MV-4-11 (cell line): ENCODE measurements at places on chromosomes 5 and 9.

- no peak for DNase-seq
Measured at GRCh38 chr5:109743770-109744212, 54.1 kb downstream of the MAN2A1 start.

DNA sequence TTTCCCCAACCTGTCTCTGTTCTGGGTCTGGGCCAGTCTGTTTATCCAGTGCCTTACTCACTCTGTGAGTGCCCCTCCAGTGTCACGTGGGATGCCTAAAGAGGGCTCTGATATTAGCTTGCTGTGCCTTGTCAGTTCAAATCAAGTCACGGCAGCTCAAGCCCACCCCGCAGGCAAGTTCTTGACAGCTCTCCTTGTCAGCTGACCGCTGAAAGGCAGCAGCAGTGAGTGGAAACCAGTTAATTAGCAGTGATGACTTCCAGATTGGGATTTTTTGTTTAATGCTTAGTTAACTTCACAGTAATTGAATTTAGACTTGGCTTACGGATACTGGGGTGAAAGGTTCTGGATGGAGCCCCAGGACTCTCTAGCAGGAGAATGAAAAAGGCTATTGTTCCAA is 210.1 kb downstream of the PSAT1 start:
- no peak for DNase-seq

DNA sequence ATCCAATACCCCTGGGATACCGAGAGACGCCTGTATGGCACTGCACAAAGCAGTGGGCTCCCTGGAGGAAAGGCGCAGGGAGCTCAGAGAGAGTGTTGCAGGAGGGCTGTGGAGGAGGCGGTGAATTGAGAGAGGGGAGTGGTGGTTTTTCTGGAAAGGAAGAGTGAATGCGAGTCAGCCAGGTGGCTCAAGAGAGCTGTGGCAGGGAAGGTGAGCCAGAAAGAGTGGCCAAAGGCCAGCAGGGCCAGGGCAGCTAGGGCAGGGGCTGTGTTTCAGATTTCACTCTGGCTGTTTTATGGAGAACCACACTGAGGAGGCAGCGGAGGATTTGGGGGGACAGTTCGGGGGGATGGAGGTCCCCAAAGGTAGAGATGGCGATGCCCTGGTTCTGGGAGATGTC is 13.0 kb upstream of the DAB2IP start:
- DNase-seq: no peak

GRCh38 chr5:22391956-22392355 is 461.2 kb downstream of the CDH12 start:
- no peak for DNase-seq

GRCh38 chr5:179504191-179504590 is 46.2 kb upstream of the RUFY1 start:
- no peak for DNase-seq

- DNase-seq: no peak
Measured at GRCh38 chr5:115884704-115885103, 43.0 kb downstream of the AP3S1 start.

GRCh38 chr5:27472000-27472763 is 433.8 kb upstream of the CDH9 start:
- peak; percentile 94 for DNase-seq

- no peak for DNase-seq
Measured at GRCh38 chr5:102818345-102818744, 63.2 kb downstream of the PAM start.

GRCh38 chr5:175340180-175340579 is 103.8 kb downstream of the DRD1 start:
- no peak for DNase-seq

- DNase-seq: peak; percentile 37
Measured at GRCh38 chr9:93134015-93134739, at the start of gene NINJ1. Gene NINJ1 (minus strand): TSS chr9:93134251. CDS start chr9:93134217, 34 bp downstream.

- no peak for DNase-seq
Measured at GRCh38 chr9:4491626-4491975, 1.3 kb downstream of the SLC1A1 start.

DNA sequence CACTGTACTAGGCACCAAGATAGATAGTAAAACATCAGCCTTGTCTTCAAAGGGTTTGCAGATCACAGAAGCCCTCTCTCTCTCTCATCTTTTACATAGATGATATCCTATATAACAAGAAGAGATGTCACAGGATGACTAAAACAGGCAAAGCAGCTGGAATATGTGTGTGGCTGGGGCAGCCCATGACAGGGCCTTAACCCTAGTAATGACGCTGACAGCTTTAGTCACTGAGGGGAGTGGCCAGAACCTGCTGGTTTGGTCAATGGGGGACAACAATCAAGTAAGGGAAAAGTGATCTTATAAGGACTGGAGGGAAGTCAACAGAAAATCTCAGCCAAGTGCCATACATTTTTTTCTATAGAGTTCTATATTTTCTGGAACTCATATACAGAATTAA is 41.9 kb upstream of the RIC1 start:
- DNase-seq: no peak

DNA sequence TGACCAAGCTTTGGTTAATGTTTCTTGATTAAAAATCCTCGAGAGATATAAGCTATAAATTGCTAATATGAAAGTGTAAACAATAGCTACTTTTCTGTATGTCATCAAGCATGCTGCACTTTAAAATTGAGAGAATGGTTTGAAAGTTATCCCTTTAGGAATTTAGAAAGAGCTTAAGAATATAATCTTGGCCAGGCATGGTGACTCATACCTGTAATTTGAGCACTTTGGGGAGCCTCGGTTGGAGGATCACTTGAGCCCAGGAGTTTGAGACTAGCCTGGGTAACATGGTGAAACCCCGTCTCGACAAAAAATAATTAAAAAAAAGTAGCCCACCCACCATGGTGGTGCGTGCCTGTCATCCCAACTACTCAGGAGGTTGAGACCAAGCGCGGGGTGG is 12.2 kb upstream of the MROH2B start:
- no peak for DNase-seq

DNA sequence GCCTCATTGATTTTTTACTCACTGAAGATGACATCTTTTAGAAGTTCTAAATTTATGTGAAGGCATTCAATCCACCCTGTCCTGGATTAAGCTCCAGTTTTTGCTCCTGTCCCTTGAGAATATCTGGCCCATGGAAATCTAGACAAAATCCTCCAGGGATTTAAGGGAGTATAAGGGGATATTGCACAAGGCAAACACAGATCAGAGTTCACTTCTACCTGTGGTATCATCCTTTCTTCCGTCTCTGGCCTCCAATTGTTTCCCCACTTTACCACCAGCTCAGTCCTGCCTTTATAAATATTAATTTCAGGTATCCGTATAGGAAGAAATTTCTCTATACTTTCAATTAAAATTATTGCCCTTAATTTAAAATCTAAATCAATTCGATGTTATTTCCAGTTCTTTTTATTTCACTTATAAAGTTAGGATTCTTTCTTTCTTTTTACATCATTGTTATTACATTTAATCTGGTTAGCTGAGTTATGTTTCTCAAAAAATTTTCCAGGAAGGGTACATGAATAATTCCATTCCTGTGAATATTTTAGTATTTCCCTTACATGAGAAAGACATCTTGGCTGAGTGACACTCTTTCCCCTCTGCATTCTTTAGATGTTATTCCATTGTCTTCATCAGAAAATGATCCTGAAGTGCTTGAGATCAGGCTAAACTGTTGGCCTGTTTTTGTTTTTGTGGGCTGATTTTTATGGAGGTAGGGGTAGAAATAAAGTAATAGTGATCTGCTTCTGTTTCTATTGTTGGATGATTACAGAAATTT is 194.3 kb upstream of the MAP3K1 start:
- no peak for DNase-seq

DNA sequence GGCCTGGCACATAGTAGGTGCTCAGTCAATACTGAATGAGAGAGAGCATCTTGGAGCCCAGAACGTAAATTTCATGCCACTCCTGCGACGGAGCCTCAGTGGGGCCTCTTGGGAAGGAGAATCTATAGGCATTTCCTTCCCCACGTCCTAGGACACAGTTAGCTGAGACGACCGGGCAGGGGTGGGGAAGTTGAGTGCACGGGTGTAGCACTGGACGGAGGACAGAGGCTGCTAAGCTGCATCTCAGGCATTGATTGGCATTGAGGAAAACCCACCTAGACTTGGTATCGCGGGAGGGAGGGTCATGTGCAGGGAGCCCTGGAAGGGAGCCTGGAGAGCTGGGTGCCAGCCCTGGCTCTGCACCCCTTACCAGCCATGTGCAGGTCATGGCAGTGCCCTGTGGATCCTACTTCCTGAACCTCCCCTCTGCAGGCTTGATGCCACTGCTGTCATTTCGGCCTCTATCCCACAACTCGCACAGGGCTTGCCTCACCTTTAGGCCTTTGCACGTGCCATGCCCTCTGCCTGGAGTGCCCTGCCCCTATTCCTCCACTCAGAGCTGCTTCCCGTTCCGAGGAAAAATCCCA is 25.6 kb downstream of the NEK6 start:
- no peak for DNase-seq

GRCh38 chr5:82058710-82059109 is 86.9 kb downstream of the ATG10 start:
- DNase-seq: no peak

DNA sequence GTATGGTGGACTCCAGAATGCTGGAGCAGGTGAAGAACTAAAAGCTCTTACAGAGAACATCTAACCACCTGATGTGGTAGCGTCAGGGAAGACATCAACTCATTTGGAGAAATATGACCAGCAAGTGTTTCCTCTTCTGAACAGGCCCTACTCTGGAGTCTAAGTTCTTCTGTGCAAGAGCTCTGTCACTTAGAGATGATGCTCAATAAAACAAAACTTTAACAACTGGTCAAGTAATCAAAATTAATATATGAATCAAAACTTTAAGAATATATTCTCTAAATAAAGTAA is 85.8 kb downstream of the CYFIP2 start:
- DNase-seq: no peak

DNA sequence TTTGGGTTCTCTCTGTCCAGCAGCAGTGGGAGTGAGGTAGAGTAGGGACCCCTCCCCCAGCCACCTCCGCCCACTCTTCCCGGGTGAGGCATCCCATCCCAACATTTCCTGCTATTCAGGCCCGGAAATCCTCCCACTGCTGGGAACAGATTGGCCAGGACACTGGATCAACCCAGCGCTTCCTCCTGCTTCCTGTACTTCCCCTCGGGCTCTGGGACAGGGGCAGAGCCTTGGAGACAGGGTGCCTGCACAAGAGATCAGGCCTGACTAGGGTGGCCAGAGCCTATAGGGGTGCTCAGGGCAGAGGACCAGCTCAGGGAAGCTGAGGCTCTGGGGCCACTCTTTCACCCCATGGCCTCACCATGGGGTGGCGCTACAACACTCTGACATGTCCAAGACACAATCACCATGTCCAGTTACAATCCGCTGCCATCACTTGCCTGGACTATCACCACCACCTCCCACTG is 14.5 kb downstream of the SH2D3C start:
- peak; percentile 29 for DNase-seq

GRCh38 chr9:7790819-7791182 is 8.8 kb downstream of the DMAC1 start:
- DNase-seq: no peak

- DNase-seq: peak; percentile 98
Measured at GRCh38 chr5:150410524-150411244, 2.0 kb downstream of the CD74 start.

GRCh38 chr5:125093776-125094175 is 347.3 kb upstream of the ZNF608 start:
- DNase-seq: no peak

- DNase-seq: no peak
Measured at GRCh38 chr5:125277494-125278154, 531.2 kb upstream of the ZNF608 start.

GRCh38 chr9:127905004-127905728 is 5.8 kb upstream of the ST6GALNAC6 start:
- no peak for DNase-seq

GRCh38 chr5:179409806-179410205 is 64.5 kb upstream of the ADAMTS2 start:
- no peak for DNase-seq

DNA sequence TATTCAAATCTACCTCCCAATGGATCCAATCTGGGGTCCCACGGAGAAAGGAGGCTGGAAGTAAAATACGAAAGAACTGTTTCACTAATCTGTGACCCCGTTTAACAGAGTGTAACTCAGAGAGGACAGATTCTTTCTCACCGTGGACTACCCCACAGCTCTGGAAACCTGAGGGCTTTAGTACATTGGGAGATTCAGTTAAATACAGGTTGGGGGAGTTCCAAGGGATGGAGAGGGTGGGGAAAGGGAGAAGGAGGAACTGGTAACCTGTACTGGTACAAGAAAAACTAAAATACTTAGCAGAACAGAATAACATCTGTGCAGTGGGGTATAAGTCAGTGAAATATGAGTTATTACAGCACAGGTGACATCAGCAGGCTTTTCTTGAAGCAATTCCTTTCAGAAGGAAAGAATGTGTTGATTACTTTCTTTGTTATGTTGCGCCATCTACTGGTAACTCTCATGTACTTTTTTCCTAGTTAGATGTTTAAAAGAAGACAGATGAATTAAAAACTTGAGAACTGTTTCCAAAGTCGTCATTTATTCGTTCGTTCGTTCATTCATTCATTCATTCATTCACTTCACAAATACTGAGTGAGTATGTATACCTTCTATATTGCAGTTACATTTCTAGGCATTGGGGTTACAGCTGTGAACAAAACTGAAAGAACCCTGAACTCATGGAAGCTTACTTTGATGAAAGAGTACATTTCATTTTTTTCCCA is 30.0 kb upstream of the STOM start:
- DNase-seq: peak; percentile 64

- DNase-seq: no peak
Measured at GRCh38 chr9:89600831-89601230, 4.0 kb upstream of the GADD45G start.

GRCh38 chr5:107672211-107673038 is 1.7 kb upstream of the EFNA5 start:
- DNase-seq: no peak
